ENCODE measurements at places on chromosomes 5 and 9.
A peak's percentile ranks its signal among the peaks of the same experiment; 100 is the strongest.

DNA sequence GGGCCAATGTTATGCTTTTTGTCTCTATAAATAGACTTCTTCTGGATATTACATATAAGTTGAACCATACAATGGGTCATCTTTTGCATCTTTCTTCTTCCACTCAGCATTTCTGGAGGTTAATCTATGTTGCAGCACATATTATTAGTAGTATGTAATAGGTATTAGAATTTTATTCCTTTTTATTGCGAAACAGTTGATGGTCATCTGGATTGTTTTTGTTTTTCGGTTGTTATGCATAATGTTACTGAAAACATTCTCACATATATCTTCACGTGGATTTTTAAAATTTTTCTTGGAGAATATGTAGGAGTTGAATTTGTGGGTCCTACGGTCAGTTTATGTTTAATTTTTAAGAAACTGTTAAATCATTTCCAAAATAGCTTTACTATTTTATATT, 466.8 kb downstream of the SLCO4C1 start:
- no peak for DNase-seq

- no peak for DNase-seq
These were observed 324.9 kb downstream of the ZNF608 start for GRCh38 chr5:124421584-124421983.

DNA sequence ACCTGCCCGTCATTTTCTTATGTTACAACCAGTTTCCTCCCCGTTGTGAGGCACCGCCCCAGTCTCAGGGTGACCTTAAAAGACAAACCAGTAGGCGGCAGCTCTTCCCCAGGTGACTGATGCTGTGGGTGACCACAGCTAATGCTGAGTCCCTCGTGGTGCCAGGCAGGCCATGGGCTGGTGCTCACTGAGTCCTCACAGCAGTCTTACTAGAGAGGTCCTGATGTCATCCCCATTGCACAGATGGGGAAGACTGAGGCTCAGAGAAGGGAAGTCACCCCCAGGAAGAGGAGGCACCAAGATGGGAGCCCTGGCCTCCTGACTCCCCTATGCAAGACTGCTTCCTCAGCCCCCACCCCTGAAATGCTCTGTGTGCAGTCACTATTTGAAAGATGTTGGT, 978 bp downstream of the CFAP157 start:
- DNase-seq, result peak; percentile 43

DNA sequence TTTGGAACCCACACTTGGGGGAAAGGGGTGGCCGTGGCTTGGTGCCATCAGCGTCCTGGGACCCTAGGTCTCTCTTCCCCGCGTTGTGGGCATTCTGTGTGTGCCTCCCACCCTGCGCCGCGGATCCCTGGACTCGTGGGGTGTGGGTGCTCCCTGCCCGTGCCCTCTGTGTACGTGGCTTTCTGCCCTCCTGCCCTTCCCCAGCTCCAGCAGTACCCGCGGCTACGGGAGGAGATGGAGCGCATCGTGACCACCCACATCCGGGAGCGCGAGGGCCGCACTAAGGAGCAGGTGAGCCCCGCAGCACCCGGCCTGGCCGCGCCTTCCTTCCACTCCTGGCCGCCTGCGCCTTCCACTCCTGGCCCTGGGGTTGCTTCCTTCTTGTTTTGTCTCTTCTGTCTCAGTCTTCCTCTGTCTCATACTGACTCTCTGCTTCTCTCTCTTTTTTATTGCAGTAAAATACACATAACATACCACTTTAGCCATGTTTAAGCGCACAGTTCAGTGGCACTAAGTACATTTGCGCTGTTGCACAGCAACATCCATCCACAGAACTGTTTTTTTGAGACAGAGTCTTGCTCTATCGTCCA, 30.7 kb downstream of the DNM1 start:
- DNase-seq, result no peak

Data from HT-29 (cell line).